ENCODE measurements at places on chromosomes 6 and 20.

DNA sequence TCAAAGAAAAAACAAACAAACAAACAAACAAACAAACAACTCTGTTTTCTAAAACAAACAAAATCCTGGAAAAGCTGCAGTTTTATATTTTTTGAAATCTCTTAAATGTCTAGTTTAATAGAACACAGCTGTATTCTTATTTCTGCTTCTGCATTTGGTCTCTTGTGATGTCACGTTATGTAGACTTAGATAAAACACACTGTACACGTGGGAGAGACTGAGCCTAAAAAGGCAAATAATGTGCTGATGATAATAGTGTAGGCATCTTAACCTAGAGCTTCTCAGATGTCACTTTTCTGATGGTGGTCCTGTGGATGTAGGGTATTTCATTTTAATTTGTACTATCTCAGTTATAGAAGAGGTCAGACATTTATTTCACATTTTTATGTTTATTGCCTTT is 261.7 kb downstream of the UTRN start:
- no peak for DNase-seq

- no peak for DNase-seq
These were observed 225.4 kb upstream of the PREP start for GRCh38 chr6:105628156-105628860.

DNA sequence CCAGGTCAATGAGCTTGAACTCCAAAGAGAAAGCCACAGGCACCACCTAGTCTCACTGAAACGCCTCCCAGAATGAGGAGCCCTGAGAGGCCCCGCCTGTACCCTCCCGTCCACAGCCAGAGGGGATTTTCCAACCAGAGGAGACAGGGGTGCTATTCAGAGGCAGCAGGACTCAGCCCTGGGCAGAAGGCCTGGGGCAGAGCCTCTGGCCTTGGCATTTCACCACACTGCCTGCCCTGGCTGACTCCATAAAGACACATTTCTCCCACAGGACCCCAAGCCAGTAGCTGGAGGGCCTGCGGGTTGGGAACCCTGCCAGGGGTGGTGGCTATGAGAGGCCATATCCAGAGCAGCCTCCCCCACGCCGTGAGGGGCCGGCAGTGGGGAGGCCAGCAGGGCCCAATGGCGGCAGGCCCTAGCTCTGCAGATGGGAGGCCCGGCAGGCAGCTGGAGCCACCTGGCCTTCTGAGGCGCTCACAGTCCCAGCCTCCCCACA is 159.3 kb downstream of the PREX1 start:
- DNase-seq, result no peak

GRCh38 chr20:22430746-22431168 is 153.6 kb downstream of the FOXA2 start:
- DNase-seq, result no peak

DNA sequence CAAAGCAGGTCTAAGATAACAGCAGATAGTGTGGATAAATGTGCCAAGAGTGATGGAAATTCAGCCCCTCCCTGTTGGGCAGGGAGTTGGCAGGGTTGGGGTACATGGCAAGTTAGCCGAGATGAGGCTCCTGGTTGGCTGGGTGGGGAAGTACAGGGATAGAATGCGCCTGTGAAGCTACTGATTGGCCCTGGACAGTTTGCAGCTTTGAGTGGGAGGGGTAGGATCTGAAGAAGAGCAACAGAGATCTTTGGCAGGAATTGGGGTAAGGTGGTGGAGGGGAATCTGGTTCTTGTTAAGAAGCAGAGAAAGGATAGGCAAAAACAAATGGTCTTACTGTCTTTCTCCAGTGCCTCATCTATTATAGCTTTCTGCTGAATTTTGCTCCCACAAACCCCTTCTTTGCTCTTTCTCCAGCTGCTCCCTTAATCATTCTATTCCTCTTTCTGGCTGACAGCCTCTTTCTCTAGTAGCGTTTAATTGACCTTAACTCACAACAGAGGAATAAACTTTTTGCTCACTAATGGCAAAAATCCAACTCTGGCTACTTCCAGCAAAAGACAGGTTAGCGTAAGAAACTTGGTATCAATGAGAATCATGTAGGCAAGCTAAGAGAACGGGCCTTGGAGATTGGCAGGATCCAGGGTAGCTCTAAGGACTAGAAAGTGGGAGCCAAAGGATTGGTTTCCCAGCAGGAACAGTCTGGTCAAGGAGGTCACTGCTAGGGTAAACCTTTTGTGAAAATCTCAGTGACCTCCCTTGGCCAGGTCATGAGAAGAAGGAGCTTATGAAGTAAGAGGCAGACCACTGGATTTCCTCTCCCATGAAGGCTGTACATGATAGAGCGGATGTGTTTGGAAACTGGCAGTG is 86.3 kb upstream of the CARMIL1 start:
- DNase-seq, result peak; percentile 93

DNA sequence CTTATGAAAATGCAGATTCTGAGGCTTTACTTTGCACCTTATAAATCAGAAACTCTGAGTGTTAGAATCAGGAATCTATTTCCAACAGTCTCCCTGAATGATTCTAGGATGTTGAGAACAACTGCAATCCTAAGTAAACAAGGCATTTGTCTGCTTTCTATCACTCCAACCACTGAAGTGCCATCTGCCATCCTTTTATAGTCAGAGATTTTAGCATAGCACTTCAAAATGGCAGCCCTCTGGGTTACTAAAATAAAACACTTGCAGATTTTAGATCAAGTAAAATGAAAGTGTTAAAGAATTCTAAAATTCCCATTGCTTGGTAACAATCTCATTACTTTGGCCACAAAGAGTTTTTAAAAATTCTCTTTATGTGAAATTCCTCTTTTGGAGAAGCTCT is 258.9 kb downstream of the CD109 start:
- DNase-seq, result no peak

DNA sequence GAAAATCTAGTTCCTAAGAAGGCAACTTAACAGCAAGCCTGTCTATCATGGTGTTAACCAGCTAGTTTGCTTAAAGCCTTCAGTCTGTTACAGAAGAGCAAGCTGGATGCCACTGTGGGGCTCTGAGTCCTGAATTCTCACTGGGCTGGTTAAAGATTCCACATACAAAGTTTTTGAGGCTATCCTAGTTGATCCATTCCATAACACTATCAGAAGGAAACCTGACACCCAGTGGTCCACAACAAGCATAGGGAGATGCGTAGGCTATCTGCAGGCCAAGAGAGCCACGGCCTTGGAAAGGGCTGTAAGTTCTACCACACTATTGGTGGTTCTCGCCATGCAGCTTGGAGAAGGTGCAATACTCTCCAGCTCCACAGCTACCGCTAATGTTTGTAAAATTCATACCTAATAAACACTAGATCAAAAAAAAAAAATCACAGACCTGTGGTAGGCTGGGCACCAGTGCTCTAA is 420 bp upstream of the MCCD1 start:
- no peak for DNase-seq

GRCh38 chr6:168067081-168067759 is 11.8 kb downstream of the FRMD1 start:
- DNase-seq, result no peak

DNA sequence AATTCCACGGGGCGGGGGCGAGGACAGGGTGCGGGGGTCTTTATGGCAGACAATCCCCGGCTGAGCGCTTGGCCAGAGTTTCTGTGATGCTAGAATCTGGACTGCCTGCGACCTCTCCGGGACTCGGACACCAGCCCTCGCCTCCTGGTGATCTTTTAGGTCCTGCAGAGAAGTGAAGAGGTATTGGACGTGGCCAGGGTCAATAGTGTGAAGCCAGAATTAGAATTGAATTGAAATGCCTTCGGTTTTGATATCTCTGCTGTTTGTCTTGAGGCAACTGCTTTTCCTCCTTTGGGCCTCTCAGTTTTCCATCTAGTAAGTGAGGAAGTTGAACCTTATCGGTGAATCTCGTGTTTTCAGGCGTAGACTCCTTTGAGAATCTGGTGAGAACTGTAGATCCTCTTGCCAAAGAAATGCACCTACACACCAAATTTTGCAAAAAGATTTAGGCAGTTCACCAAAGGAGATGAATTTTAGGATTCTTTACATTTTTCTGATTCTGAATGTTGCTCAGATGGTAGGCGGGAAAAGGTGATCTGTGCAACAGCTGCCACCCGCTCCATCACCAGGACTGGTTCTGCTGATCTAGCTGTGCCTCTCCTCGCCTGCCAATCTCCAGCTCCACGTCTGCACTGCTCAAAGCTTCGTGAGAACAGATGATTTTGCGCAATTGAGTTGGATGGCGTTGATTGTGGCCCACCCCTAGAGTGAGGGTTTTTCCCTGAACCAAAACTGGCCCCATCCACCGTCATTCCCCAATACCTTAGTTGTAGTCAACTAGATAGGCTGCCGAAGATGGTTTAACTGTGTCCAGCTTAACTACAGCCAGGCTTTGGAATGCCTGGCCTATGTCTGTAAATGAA is 837 bp upstream of the OSER1 start:
- DNase-seq, result no peak

- peak; percentile 68 for DNase-seq
These were observed 6.1 kb downstream of the SYNGAP1 start for GRCh38 chr6:33425668-33426577.

DNA sequence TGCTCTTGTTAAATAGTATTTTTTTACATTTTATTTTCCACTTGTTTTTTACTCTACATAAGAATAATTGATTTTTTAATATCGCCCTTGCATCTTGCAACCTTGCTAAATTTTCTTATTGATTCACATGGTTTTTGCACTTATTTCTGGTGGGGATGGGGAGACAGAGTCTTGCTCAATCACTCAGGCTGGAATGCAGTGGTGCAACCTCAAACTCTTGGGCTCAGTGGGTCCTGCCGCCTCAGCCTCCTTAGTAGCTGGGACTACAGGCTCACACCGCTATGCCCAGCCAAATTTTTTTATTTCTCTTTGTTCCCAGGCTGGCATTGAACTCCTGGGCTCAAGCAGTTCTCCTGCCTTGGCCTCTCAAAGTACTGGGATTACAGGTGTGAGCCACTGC is 30.3 kb downstream of the LIN28B start:
- no peak for DNase-seq

Data from astrocyte (in vitro differentiated cells and primary cell).